ENCODE measurements at places on chromosomes 13 and 19. TPM values are rescaled to one million over a fixed set of nuclear protein-coding genes. Genes with fewer than 3 reads are reported as not detected.

NTN5 gene
- not detected for total RNA-seq

GRCh38 chr13:91185294-91185863 lies 162.1 kb upstream of the MIR17HG start:
- DNase-seq: no peak

HAUS8 gene
- total RNA-seq: 6.8 TPM

DNA sequence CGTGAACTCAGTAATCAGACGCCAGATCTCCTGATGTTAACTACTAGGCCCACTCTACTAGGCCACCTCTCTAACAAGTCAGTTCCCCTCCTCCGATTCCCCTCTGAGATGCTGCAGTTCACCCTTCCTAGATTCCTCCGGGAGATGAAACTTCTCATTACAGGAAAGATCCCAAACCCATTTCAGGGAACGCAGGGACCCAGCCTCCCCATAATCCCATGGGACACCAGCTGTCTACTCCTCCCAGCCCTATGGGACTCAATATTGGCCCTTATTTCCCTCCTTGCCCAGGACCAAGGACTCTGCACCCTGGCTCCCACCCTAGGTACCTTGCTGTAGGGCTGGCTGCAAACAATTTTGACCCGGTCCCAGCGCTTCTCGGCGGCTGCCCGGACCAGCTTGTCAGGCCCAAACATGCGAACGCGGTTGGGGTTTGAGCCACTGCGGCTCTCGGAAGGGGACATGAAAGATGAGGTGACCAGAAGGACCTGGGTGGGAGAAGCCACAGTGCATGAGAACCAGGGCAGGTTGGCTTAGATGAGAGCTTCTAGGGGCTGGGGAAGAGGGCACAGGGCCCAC lies 20.9 kb downstream of the XRCC1 start:
- DNase-seq: no peak

GRCh38 chr13:98216711-98217285 lies 39.7 kb upstream of the RNF113B start:
- no peak for DNase-seq

- DNase-seq: no peak
These were observed 1.5 kb downstream of the HIPK4 start for GRCh38 chr19:40388481-40388880.

GRCh38 chr13:20303636-20304035 lies 71.5 kb upstream of the GJB6 start:
- DNase-seq: no peak

GRCh38 chr19:15126131-15126910 lies 19.1 kb downstream of the SYDE1 start:
- DNase-seq: no peak

FLT3 gene
- total RNA-seq: 0.76 TPM

POLR1G gene
- 8.1 TPM for total RNA-seq

PEX11G gene
- total RNA-seq: 4.2 TPM

DNA sequence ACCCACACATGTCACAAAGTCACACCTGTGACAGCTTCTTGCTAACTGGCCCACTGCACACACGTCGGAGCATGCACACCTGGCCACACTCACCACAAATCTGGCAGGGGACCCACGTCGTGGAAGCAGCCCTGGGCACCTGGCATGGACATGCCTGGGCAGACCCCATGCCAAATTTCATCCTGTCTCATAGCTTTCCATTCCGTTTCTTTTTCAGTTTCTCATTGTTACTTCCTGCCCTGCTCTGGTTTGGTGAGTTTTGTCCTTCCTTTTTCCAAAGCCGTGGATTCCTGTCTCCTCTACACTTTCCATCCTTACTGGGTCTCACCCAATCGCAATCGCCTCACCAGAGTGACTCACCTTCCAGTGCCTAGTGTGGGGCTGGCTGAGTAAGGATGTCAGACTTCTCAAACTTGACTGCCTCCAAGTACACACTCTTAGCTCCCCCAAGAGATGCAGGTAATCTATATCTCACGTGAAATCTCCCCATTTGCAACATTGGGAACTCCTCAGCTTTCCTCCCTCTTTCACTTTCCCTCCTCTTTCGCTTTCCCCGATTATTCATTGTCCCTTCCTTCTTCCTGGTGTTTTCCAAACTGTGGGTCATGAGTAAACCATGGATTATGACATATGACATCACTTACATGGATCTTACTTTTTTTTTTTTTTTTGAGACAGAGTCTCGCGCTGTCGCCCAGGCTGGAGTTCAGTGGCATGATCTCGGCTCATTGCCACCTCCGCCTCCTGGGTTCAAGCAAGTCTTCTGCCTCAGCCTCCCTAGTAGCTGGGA lies 1.6 kb upstream of the BBC3 start:
- no peak for DNase-seq

GRCh38 chr19:47267350-47267759 lies 7.3 kb upstream of the INAFM1 start:
- no peak for DNase-seq

DNA sequence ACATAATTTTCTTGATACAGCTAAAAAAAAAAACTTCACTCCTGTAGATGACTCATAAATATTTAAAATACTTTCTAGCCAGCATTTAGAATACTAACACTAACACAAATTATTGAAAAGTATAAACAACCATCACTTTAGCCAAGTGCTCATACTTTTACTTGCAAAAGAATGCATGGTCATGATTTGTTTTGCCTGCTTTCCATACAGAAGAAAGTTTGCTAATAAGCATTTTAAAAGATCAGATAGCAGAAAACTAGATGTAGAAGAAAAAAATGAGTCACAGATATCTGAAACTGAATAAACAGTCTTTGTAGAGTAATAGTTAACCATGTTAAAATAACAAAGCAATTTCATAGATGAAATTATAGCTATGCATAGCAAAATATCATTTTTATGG lies 2280.4 kb upstream of the PCDH20 start:
- no peak for DNase-seq

PSG4 gene
- 8.9 TPM for total RNA-seq

GRCh38 chr19:22595422-22595821 lies 38.7 kb upstream of the ZNF492 start:
- no peak for DNase-seq

DNA sequence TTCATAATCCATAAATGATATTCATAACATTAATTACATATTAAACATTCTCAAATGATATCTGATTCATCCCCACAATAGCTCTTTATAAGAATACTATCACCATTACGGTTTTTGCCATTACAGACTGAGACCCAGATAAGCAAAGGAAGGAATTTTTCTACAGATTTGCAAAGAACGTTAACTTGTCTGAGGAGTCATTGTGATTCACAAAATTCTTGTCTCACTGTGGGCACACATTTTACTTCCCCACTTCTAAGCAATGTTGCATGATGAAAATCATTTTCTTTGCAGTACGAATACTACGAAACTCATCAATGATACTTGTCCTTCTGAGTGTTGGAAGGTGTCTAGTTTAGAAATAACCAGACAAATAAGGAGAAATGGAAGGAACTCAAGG lies 70.1 kb downstream of the NALCN start:
- no peak for DNase-seq

- DNase-seq: no peak
These were observed 282.8 kb upstream of the EDNRB start for GRCh38 chr13:78201411-78201810.

GRCh38 chr13:106561551-106562170 lies 6.3 kb downstream of the ARGLU1 start:
- DNase-seq: no peak

GRCh38 chr19:32387701-32388392 lies 17.7 kb upstream of the DPY19L3 start:
- DNase-seq: no peak

PALM gene
- 92.3 TPM for total RNA-seq

- DNase-seq: no peak
These were observed 73.9 kb upstream of the SPATA13 start for GRCh38 chr13:24086642-24087041.

ZNF136 gene
- 14.5 TPM for total RNA-seq

DNA sequence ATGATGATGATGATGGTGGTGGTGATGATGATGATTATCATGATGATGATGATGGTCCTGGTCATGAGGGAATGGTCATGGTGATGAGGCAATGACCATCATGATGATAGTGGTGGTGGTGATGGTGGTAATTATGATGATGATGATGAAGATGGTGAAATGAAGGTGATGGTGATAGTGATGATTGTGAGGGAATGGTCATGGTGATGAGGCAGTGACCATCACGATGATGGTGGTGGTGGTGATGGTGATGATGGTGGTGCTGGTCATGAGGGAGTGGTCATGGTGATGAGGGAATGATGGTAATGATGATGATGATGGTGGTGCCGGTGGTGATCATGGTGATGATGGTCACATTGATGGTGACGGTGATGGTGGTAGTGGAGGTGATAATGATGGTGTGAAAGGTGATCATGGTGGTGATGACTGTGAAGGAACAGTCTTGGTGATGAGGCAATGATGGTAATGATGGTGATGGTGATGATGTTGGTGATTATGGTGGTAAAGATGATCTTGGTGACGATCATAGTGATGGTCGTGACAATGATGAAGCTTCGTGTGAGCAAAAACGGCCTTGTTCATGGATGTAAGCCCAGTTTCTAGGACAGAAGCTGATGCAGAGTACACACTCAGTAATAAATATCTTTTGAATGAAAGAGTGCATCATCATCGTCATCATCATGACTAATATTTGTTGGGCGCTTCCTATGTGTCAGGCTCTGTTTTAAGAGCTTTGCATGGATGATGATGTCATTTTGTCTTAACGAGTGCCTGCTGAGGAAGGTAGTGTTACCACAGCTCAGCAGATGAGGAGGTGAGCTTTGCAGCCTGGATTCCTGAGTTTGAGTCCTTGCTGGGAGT lies 17.3 kb downstream of the SBK2 start:
- no peak for DNase-seq

DNA sequence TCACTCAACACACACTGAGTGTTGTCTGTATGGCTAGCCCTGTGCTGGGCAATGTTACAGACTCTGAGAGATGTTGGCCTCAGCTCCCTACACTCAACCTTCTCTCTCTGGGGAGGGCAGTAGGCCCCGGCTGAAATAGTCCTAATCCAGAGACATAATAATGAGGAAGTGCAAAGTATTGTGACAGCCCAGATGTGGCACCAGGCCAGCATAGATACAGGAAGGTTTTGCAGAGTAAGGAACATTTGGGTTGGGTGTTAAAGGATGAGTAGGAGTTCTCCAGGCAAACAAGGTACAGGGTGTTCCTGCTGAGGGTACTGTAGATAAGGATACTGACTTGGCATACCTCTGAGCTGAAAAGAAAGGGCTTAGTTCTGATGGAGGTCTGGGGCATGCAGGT lies 2.4 kb downstream of the LIN7B start:
- no peak for DNase-seq

GRCh38 chr19:52237197-52237596 lies 32.2 kb upstream of the ZNF766 start:
- no peak for DNase-seq

GRCh38 chr13:97758317-97758716 lies 195.2 kb upstream of the IPO5 start:
- no peak for DNase-seq

DNA sequence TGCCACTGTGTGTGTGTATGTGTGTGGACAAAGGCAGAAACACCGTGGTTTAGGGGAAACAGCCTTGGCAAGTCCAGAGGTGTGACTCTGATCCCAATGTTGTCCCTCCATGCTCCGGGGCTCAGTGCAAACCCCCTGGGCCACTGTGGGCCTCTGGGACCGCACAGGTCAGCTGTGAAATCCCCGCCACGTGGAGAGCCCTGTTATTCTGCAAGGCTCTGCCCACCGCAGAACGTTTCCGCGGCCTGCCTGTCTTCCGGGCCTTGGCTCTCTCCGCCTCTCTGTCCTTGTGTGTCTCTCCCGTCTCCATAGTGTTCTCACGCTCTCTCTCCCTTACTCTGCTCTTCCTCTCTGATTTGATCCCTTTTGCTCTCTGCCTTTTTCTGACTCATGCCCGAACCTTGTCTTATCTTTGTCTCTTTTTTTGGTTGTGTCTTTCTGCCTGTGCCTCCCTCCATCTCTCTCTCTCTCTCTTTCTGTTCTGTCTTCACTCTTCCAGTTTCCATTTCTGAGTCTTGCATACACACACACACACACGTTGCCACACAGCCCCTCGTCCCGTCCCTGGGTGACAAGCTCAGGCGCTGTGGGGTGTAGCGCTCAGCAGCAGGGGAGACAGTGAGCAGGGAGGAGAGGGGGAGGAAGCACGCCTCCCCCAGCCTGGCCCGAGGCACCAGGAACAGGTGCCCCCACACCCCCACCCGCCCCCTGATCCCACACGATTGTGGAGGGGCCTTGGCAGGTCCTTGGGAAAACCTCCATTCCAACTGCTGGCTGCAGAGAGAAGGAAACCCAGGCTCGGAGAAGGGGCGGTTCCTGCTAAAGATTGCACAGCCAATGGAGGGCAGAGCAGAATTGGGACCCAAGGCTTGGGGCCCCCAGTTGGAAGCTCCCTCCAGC lies 3.0 kb downstream of the TTYH1 start:
- no peak for DNase-seq

ATP1A3 gene
- total RNA-seq: not detected

DNA sequence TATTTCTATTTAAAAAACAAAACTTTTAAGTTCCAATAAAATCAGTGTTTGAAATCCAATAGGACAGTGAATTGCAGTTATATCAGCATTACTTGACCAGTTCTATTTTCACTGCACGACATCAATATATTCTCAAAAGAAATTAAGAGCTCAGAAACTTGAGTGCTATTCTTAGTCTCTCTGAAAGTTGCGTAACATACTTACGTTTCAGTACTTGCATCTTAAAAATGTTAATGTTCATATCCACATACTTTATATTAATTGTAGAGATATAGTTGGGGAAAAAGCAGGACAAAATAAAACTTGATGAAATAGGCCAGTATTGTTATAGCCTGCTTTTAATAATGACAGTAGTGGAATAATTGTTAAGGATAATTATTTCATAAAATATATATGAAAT lies 720.5 kb upstream of the PCDH9 start:
- no peak for DNase-seq

C5AR1 gene
- total RNA-seq: 1.1 TPM

- no peak for DNase-seq
These were observed 68.8 kb upstream of the TSHZ3 start for GRCh38 chr19:31418055-31418454.

- peak; percentile 85 for DNase-seq
These were observed 12.6 kb upstream of the URAD start for GRCh38 chr13:28001049-28001448.

DNA sequence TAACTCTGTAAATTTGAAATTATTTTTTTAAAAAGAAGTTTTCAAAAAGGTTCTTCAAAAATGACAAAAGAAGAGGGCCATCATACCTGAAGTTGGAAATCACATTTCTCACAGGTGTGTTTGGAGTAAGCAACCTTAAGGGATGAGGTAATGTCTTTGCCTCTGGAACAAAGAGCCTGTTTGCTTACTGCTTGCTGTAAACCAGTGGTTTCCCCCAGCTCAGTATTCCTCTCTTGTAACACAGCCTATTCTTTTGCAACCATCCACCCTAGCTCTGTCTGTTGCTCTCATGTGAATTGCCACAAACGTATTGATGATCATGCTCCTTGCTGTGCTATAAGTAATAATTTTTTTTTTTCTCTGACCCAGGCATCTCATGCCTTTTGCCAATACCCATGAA lies 38.1 kb downstream of the UCHL3 start:
- no peak for DNase-seq

CBARP gene
- total RNA-seq: 13.2 TPM

All from lower leg skin (tissue), 4 donors.